ENCODE measurements at places on chromosomes 13 and 19.
A peak's percentile ranks its signal among the peaks of the same experiment; 100 is the strongest.

DNA sequence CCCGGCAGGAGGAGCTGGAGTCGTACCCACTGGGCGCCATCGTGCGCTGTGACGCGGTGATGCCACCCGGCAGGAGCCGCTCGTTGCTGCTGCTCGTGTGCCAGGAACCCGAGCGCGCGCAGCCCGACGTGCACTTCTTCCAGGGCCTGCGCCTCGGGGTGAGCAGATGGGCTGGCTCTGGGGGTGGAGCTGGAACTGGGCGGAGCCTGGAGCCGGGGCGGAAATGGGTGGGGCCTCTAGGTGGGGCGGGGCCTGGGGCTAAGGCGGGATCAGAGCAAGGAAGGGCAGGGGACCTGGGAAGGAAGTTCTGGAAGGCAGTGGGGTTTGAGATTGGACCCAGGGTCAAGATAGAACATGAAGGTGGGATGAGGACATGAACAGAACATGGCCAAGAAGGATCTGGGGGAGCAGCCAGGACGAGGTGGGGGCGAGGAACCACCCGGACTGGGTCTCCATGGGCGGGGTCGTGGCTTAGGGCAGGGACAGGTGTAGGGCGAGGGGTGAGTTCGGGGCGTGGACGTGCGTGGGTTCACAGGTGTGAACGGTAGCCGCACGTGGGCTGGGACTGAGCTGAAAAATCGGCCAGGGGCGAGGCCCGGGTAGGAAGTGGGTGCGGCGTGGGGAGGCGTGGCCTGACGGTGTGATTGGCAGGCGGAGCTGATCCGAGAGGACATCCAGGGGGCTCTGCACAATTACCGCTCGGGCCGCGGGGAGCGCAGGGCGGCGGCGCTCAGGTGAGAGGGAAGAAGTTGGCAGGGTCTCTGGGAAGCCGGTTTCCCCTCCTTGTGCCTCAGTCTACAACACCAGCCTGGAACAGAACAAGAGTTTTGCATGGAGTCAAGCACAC is 4.7 kb downstream of the EPS8L1 start:
- DNase-seq = peak; percentile 69

GRCh38 chr19:58364146-58364545 is 1.6 kb upstream of the ZNF497 start:
- no peak for DNase-seq

GRCh38 chr13:20714563-20715329 is 11.2 kb downstream of the IL17D start:
- DNase-seq = peak; percentile 20

- DNase-seq = peak; percentile 79
These were observed 13.9 kb upstream of the CACNG6 start for GRCh38 chr19:53977429-53977990.

- no peak for DNase-seq
These were observed 864.1 kb downstream of the PCDH17 start for GRCh38 chr13:58495668-58496067.

- no peak for DNase-seq
These were observed 17.0 kb upstream of the SACS start for GRCh38 chr13:23450340-23451046.

Data from mucosa of gallbladder (tissue), 1 donor.